ENCODE measurements at places on chromosomes 7 and 10. TPM values are rescaled to one million over a fixed set of nuclear protein-coding genes. Genes with fewer than 3 reads are reported as not detected.

DNA sequence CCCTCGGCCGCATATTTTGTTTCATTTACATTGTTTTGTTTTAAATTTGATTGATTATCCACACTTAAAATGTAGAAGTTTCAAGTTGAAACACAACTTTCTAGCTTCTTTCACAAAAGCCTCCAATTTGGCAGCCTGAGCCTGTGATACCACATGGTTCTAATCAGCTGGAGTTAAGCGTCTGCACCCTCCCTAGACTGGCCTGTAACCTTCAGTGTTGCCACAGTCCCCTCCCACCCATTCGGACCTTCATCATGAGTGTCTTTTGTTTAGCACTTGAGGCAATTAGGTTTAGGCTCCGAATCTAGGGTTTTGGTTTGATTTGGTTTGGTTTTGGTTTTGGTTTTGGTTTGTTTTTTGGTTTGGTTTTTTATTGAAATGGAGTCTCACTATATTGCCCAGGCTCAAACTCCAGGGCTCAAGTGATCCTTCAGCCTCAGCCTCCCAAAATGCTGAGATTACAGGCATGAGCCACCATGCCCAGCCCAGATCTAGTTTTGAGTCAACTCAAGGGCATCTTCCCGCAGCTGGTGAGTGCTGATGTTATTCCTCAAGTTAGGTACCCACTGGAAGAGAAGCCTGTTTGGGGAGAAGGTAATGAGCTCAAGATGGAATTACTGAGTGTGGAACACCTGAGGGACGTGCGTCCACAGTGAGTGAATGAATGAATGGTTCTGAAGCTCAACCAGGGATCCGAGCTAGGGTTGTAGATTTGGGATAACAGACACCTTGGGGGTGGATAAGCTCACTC, 201.4 kb downstream of the HECW1 start:
- DNase-seq: no peak

- DNase-seq: no peak
Measured at GRCh38 chr7:26437003-26437532, 145.4 kb downstream of the SNX10 start.

DNA sequence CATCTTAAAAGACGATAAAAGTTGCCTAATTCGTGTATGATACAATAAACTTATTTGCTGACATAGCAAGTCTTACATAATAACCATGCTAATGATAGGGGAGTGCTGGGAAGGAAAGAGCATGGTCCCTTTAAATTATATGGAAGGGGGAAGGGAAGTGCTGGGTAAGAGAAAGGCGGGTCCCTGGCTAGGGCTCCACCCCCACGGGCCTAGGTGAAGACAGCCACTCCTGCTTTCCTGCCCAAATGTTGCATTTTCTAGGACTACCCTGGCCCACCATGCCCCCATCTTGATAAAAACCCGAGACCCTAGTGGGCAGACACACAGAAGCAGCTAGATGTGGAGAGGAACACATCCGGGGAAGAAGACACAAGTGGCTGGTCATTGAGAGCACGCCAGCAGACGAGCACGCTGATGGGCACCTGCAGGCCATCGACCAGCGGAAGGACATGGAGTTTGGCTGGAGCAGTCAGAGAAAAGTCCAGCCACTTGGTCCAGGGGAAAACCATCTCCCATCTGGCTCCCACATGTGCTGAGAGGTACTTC, 328.7 kb downstream of the ARL4A start:
- DNase-seq: no peak

Gene WNT8B
- 0.43 TPM for total RNA-seq

DNA sequence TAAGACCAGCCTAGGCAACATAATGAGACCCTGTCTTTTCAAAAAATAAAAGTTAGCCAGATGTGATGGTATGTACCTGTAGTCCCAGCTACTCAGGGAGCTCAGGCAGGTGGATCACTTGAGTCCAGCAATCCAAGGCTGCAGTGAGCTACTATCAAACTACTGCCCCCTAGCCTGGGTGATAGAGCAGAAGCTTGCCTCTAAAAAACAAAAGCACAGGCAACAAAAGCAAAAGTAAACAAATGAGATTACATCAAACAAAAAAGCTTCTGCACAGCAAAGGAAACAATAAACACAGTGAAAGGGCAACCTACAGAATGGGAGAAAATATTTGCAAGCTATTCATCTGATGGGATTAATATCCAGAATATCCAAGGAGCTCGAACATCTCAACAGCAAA, 65.4 kb downstream of the FANK1 start:
- DNase-seq: no peak

- no peak for DNase-seq
Measured at GRCh38 chr10:106547047-106547635, 617.4 kb downstream of the SORCS1 start.

DNA sequence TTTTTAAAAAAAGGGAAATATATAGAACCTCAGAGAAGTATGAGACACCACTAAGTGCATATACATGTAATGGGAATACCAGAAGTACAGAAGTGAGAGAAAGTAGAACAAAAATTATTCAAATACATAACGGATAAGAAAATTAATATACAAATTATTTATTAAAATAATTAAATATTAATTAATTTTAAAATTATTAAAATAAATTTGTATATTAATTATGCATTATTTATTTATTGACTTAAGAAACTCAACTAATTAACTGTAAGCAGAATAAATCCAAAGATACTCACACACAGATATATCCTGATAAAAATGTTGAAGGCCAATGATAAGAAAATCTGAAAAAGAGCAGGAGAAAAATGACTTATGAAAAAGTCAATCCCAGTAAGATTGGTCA, 1333.5 kb upstream of the CELF2 start:
- DNase-seq: no peak

Gene LRIT2
- total RNA-seq: not detected

DNA sequence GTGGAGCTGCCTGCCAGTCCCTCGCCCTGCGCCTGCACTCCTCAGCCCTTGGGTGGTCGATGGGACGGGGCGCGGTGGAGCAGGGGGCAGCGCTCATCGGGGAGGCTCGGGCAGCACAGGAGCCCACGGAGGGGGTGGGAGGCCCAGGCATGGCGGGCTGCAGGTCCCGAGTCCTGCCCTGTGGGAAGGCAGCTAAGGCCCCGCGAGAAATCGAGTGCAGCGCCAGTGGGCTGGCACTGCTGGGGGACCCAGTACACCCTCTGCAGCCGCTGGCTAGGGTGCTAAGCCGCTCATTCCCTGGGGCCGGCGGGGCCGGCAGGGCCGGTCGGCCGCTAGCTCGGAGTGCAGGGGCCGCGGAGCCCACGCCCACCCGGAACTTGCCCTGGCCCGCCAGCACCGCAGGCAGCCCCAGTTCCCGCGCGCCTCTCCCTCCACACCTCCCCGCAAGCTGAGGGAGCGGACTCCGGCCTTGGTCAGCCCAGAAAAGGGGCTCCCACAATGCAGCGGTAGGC, 565.9 kb upstream of the NRG3 start:
- no peak for DNase-seq

DNA sequence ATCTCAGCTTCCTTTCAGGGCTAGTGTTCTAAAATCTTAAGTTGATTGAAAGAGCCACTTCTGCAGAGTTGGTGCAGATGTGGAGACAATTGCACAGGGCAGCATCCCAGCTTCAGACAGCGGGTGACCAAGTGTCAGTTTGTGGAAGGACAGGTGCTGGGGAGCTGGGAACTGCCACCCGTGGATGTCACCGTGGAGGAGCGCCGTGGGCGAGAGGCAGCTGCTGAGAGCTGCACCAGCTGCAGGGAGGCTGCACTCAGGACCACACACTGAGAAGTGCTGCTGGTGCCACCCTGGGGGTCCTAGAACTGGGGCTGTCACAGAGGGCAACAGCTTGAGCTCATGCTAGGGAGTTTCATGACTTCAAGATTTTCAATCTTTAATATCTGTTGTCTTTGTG, 543.0 kb upstream of the FZD8 start:
- no peak for DNase-seq

DNA sequence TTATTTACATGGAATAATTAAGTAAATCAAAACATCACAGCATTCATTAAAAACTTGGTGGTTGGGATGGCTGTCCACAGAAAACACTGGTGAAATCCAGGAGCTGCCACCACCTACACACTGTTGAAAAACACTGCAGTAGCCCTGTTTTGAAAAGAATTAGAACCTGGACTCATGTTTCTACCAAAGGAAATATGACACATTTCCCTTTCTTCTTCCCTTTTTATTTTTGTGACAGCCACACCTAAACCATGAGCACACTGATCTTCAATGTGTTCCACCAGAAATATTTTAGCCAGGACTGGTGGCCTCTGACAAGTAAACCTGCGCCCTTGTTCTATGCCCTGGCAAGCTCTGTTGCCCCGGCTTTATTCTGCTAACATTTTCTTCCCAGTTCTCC, 3.3 kb downstream of the TMEM140 start:
- no peak for DNase-seq

- no peak for DNase-seq
Measured at GRCh38 chr7:940599-941408, 13.7 kb downstream of the ADAP1 start.

Gene IFIT5
- 9.5 TPM for total RNA-seq

GRCh38 chr7:133358708-133359107, 105.8 kb downstream of the EXOC4 start:
- DNase-seq: no peak

Gene ITGB8
- total RNA-seq: not detected

DNA sequence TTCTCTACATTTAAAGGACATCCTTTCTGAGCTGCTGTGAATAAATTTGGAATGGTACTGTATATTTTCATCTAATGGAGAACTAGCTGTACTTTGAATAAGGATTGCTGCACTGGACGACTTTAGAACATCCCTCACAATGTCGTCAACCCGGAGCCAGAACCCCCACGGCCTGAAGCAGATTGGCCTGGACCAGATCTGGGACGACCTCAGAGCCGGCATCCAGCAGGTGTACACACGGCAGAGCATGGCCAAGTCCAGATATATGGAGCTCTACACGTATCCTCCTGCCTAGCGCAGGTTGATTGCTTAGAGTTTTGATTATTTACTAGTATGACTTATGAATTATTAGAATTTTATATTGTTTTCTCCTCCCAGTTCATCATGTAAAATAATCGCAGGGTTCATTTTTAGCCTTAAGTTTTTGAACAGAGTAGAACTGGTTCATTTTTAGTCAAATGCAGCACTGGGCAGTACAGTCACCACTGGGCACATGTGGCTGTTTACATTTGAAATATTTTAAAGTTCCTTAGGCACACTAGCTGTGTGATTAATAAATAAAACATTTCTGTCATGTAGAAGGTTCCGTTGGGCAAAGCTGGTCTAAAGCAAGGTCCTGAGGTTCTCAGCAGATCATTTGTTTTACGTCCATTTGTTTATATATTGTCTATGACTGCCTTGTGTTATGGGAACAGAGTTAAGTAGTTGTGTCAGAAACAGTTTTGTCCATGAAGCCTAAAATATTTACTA, 31.5 kb downstream of the CUL1 start:
- DNase-seq: no peak

Gene SYCE1
- total RNA-seq: 0.38 TPM

- no peak for DNase-seq
Measured at GRCh38 chr7:18900236-18900635, 217.2 kb downstream of the TWIST1 start.

GRCh38 chr10:43263551-43264343, 3.1 kb downstream of the RASGEF1A start:
- DNase-seq: peak; percentile 60

DNA sequence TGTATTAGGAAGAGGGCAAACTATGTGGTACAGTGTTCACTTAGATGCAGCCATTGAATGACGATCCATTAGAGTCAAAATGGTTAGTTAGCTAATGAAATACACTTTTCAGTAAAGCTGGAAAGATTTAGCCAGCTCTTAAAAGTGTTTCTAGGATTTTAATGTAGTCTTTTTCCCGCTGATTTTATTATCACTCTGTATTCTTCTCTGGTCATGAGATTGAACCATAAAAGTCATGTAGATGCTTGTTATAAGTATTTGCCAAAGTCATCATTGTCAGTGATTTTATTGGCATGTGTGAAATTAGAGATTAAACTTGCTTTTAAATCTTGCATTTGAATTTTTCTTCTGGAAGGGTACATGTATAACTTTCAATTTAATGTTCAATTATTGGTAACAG, 93.8 kb downstream of the ADK start:
- DNase-seq: no peak

DNA sequence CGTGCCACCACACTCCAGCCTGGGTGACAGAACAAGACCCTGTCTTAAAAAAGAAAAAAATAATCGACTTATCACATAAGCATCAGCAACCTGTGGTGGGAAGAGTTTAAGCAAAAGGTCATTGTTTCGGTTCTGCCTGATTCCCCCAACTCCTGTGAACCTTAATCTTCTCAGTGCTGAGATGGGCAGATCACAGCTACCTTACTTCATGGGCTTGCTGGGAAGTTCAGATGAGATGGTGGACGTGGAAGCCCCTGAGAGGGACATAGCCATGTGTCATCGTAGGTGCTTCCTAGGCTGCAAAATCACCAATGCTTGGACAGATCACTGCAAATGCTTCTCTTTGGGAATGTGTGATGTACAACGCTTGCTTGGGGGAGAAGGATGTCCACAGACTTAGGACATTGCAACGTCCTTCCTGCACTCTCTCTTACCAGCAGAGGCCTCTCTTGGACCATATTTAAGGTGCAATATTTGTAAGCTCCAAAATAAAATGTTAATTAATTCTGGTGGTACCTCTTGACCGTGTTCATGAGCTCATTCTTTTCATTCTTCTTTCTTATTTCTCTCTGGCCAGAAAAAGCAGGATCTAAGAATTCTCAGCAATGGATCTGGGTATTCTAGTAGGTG, 8.6 kb downstream of the GJD4 start:
- no peak for DNase-seq

Gene SPDYE6
- not detected for total RNA-seq

Gene AKR1C4
- not detected for total RNA-seq

GRCh38 chr10:986137-986825, 2.0 kb upstream of the GTPBP4 start:
- no peak for DNase-seq

GRCh38 chr7:155594163-155594732, 47.9 kb upstream of the CNPY1 start:
- DNase-seq: no peak

DNA sequence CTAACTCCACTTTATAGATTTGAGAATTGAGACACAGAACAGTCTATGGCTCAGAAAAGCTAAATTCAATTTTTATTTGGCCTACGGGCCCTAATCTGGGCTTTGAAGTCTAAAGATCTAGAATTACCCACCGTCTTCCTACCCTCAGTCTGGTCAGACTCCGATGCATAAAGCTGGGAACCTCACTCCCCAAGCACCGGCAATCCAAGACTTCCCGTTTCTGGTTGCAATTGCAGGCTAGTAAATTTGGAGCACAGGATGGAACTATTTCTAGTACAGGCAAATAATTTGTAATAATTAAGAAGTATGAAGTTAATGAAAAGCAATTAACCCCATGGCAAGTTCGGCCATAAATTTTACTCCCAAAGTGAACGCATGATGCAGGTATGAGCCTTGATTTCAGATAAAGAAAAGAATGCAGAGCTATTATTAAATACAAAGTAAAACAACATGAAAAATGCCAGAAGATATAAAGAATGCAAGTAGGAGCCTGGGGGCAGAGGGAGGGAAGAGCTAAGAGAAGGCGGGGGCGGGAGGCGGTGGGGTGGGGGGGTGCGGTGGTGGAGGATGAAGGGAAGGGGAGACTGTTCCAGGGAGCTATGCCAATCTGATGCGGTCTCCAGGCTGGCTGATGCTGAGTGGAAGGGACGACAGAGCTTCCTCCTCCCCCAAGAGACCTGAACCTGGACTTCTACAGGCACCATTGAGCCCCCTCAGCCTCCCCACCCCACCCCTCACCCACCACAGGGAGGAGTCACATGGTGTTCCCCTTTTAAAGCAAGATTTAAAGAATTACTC, 45.1 kb downstream of the BPGM start:
- DNase-seq: no peak

- no peak for DNase-seq
Measured at GRCh38 chr7:29620556-29620930, 56.9 kb downstream of the PRR15 start.

Gene RSBN1L
- total RNA-seq: 26.3 TPM

Gene PAPSS2
- 0.07 TPM for total RNA-seq

- DNase-seq: peak; percentile 68
Measured at GRCh38 chr7:50210706-50211115, 93.8 kb upstream of the IKZF1 start.
